Nephron progenitor cell (in vitro differentiated cells): ENCODE measurements at places on chromosomes 16 and 17.

GRCh38 chr17:54882950-54883349, 17.7 kb upstream of the TOM1L1 start:
- no peak for DNase-seq

DNA sequence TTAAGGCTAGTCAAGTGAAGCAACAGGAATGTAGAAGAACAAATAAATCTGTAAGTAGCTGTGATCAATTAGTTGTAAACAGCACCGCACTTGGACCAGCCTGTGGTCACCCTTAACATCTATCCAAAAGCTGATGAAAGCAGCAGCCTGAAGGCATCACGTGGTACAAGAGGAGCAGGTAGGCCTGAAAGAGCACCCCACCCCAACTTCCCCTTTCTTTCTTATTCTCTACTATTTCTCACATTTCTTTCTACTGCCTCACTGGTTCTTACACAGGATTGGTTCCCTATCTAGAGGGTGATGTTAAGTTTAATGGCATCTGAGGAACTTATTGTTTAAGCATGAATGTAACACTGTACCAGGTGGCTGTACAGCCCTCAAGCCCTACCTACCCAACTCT, 42.6 kb upstream of the CLEC18B start:
- DNase-seq: no peak

DNA sequence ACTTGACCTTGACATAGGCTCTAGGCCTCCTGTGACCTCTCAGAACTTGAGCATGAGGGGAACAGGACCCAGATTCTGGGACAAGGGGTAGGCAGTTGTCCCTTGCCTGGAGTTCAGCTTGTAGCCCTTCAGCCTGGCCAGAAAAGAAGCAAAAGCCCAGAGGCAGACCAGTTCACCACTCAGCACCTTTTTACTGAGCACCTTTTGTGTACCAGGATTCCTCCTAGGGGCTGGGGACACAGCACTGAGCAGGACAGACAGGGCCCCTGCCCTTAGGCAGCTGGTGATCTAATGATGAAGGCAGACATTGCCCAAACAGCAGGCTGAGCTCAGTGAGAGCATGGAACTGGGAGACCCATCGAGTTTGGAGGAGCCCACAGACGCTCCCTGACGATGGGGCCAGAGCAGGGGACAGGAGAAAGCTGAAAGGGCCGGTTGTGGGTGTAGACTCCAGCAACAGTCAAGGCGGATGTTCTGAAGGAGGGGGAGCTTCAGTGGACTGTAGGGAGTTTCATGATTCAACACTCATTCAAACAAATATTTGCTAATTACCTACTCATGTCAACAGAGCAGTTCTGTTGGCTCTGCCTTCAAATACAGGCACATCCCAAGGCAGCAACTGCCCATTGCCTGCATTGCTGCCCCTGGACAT, 32.0 kb downstream of the SBK1 start:
- DNase-seq: no peak

DNA sequence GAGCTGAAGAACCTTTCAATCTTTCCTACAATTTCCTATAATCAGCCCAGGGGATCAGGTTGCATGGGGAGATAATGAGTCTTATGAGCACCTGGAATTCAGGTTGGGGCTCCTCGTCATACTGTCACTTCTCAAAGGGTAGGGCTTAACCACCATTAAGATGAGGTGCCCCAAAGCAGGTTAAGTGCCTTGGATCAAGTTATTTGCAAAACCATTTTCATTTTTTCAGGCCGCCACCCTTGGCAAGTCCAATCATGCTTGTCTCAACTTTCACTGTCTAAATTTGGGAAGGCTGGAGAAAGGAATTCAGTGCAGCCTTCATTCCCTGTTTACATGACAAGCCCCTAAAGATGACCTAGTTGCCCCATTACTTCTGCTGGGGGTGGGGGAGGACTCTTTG, 44.9 kb upstream of the TANGO6 start:
- no peak for DNase-seq

GRCh38 chr17:50848711-50849110, 13.3 kb downstream of the WFIKKN2 start:
- DNase-seq: no peak

DNA sequence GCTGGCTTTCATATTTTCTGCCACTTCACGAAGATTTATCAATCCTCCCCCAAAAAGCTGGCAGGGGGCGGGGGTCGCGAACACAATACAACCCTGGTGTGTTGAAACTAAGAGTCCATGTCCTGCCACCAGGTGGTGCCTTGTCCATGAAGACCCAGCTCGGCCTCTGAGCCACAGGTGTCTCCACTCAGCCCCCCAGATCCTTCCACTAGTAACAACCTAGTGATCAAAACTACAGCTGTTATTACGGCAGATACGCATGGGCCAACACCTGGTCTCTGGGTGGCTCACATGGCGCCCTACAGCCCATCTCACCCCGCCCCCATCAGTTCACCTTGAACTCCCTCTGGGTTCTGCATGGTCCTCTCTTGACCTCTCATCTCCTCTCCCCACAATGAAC, 27.7 kb downstream of the USP7 start:
- DNase-seq: no peak

DNA sequence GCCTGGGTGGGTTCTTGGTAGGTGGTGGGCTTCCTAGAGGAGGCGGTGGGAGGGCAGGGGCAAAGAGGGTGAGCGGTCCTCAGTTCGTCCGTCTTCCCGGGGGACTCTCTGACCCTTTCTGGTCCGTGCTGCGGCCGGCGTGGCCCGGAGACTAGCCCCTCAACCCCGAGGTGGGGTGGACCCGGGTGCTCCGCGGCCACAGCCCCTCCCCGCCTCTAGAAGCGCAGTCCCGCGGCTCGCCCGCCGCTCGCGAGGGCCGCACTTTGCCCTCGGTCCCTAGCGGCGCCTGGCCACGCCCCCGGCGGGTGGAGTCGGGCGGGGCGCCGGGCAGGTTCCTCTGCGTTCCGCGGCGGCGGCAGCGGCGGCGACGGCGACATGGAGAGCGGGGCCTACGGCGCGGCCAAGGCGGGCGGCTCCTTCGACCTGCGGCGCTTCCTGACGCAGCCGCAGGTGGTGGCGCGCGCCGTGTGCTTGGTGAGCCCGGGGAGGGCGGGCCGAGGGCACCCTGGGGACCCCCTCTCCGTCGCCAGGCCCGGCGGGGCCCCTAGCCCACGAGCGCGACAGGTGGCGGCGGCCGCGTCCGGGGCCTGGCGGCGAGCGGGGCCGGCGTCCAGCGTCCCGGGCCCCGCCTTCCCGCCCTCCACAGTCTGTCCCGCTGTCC, at the start of gene SYNGR2:
SYNGR2 (plus strand) TSS at position 340 of the 661 bp plus-strand sequence; CDS start at position 376, 36 bp downstream.
- DNase-seq: peak; percentile 94

DNA sequence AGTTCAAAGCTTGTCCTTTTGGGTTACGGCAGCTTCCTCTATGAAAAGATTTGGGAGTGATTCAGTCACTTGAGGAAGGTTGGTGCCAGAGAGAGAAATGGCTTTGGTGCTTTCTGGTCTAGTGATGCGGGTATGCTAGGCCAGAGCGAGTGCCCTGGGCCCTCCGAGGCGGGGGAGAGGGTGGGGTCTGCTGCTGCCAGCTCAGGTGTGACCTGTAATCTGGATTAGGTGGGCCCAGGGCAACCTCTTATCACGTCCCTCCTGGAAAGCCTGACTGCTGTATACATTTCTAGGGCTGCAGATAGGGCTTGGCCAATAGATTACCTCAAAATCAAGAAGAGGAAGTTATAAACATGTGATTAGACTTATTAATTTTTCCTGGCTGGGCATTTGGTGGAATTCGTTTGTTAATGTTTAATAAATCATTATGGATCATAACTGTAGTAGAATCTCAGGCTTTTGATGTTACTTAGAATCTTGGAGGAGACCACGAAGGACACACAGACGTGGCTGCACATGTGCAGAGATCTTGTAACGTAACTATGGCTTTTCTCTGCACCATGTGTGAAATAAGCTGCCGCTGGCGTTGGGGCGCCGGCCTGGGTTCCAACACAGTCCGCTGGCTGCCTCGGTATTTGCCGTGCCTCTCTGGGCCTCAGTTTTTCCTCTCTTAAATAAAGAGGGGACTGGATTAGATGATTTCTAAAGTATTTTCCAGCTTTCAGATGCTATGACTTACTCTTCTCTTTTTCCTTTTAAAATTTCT, 1.2 kb downstream of the IRF8 start:
- DNase-seq: no peak

DNA sequence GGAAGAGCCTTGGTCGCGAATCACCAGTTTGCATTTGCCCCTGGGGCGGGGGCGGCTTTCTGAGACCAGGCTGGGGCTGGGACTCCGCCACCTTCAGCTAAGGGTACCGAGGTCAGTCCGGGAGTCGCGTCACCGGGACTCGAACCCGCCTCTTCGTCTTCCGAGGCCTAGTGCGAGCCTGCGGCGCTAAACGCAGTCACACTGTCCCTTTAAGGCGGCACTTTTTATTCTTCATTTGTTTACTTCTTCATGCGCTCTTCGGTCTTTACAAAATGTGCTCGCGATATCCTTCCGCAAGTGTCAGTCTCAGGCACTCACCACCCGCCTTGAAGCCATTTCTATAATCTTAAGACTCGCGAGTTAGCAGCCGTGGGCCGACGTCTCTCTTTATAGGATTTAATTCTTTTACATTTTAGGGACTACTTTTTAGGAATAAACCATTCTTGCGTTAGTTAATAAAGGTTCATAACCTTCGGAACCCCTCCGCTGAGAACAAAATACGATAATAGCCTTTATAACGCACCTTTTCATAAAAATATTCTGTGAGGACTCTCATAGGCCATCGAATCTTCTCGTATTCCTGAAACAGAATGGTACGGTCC, 593 bp upstream of the HEXIM1 start:
- peak; percentile 78 for DNase-seq

- DNase-seq: no peak
Observed at GRCh38 chr17:60910415-60910814, 232.8 kb downstream of the BCAS3 start.

- no peak for DNase-seq
Observed at GRCh38 chr16:60204181-60204580, 1470.1 kb upstream of the GOT2 start.
